ENCODE measurements at places on chromosomes 7 and 10. TPM values are rescaled to one million over a fixed set of nuclear protein-coding genes. Genes with fewer than 3 reads are reported as not detected.
A peak's percentile ranks its signal among the peaks of the same experiment; 100 is the strongest.

DNA sequence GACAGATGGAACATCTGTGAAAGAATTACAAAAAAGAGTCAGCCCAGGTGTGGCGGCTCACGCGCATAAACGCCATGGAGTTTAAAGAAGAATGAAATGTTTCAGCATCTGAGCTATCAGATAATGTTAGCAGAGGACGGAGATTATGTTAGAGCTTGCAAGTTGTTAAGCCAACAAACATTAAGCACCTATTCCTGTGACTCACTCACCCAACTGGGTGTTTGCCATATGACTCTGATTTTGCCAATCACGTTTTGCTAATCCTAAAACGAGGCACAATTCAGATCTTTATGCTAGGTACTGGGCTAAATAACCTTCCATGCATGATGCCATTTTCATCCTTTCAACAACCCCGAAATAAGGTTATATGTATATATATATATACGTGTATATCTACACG is 29.0 kb upstream of the CCNY start:
- no peaks in the 10 kb centered on the region for H3K4me1 ChIP-seq
- H3K4me3 ChIP-seq: no peak overlapping the region
- peaks cover 23% of the 10 kb centered on the region for H3K27me3 ChIP-seq

- H3K27me3 ChIP-seq: peaks cover 5% of the 10 kb centered on the region
- DNase-seq: no peak
- no peak overlapping the region for H3K27ac ChIP-seq
- H3K4me1 ChIP-seq: peaks cover 12% of the 10 kb centered on the region
- no peak overlapping the region for H3K4me3 ChIP-seq
Measured at GRCh38 chr10:88803641-88804040, 1.1 kb downstream of the LIPM start.

DNA sequence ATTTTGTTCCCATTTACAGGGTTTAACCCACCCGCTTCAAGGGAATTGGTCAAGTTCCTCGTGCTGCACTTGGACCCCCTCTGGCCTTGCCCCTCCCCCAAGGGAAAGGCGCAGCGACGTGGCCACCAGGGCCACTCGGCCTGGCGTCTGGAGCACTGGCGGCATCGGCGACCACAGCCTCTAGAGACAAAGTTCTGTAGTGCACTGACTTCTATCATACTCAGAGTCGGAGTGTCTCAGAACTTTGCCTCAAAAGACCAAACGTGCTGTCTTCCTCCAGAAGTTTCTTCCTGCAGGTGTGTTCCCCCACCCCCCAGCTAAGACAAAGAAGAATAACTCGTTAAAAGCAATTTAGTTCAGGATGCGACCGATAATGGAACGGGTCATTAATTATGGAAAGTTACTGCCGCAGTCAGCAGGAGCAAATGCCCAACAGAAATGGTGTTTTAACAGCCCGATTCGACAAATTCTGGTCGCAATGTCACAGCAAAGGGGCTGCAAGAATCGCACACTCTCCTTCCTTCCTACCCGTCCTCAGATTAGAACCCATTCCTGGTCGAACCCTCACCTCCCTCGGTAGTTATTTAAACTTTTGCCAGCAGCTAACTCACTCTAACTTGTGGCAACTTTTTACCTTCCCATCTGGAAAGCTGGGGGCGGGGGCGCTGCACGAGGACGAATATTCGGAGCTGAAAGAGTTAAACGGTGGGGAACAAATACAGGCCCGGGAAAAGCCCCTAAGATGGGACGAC is 202.1 kb upstream of the NFE2L3 start:
- H3K27me3 ChIP-seq: peaks cover 30% of the 10 kb centered on the region
- no peak for DNase-seq
- H3K4me1 ChIP-seq: peaks cover 7% of the 10 kb centered on the region

DNA sequence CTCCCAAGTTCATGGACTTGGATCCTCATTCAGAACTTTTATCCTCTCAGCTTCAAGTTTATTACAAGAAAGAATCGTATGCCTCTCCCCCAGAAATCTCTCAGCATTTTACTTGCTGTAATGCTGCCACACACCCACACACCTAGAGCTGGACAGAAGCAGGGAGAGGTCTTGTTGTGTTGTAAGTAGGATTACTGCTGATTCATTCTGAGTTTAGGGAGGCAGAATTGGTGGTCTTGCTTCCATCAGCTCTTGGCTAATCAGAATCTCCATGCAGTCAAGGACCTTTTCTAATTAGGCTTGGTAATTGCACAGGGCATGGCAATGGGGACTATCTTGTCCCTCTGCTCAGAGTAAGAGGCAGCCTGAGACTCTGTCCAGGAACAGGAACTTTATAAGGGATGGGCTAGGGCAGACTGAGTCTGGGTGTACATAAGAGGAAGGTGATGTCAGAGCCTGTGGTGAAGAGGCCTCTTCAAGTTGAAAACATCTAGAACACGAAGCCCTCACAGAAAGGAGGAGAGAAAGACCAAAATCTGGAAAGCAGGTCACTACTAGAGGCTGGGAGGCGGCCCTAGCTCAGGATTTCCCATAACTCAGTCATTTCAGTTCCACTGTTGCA is 7.0 kb upstream of the PTPRE start:
- H3K36me3 ChIP-seq: no peaks in the 10 kb centered on the region
- no peak overlapping the region for H3K27ac ChIP-seq
- H3K4me3 ChIP-seq: no peak overlapping the region
- peaks cover 41% of the 10 kb centered on the region for H3K27me3 ChIP-seq
- H3K4me1 ChIP-seq: peaks cover 11% of the 10 kb centered on the region

Gene DPYSL4
- 1.5 TPM for total RNA-seq

DNA sequence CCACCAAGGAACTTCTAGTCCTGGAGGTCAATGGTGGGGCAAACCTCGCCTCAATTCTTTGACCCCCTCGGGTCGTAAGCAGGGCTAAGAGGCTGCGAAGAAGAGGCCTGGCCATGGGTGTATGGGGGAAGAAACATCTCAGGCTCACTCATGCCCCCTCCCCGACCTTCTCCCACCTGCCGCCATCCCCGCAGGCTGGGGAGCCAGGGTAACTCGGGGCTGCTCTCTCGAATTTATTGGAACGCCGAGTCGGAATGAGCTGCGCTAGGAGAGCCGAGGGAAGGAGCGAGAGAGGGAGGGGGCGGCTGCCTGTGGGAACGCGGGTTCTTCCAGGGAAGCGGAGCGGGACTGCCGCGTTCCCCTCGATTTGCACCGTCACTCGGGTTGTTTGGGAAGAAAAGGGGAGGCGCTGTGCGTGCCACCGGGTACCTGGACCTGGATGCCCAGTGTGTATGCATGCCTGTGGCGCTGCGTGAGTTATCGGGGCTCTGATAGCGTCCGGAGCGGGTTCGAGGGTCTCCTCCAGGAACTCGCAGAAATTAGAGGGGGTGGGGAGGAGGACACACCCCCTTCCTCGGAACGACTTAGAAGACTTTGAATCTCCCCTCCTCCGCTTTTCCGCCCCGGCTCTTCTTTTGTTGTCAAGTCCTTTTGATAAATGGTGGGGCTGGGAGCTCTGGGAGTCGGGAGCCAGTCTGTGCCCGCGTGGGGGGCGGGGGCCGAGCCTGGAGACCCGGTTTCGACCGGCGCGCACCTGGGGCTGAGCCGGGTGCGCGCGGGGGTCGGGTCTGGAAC is 1.8 kb upstream of the ZNF503 start:
- no peaks in the 10 kb centered on the region for H3K36me3 ChIP-seq
- H3K4me1 ChIP-seq: peaks cover 30% of the 10 kb centered on the region
- peak overlapping the region; percentile 33 for H3K4me3 ChIP-seq
- peaks cover 76% of the 10 kb centered on the region for H3K27me3 ChIP-seq

- H3K27ac ChIP-seq: no peak overlapping the region
- peaks cover 16% of the 10 kb centered on the region for H3K4me1 ChIP-seq
- DNase-seq: no peak
Measured at GRCh38 chr7:116966601-116967000, 13.3 kb downstream of the ST7 start.

DNA sequence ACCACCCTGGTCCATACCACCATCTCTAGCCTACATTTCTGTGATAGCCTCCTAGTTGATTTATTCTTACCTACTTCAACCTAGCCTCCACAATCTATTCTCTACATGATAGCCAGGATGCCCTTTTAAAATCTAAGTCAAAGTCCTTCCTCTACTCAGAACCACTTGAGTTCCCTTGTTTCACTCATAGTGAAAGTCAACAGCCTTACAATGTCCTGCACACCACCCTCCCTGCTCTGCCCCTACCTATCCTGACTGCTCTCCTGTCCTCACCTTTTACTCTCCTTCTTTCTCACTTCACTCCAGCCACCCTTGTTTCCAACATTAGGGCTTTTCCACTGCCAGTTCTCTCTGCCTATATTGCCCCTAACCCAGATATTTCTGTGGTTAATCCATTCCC is 146.7 kb downstream of the GRM3 start:
- no peak overlapping the region for H3K27ac ChIP-seq
- no peak overlapping the region for H3K4me3 ChIP-seq
- H3K36me3 ChIP-seq: no peaks in the 10 kb centered on the region
- no peak for DNase-seq
- no peaks in the 10 kb centered on the region for H3K27me3 ChIP-seq

GRCh38 chr7:54856856-54857255 is 97.8 kb upstream of the SEC61G start:
- no peaks in the 10 kb centered on the region for H3K36me3 ChIP-seq
- H3K4me3 ChIP-seq: no peak overlapping the region
- H3K27ac ChIP-seq: no peak overlapping the region
- no peaks in the 10 kb centered on the region for H3K27me3 ChIP-seq
- DNase-seq: no peak
- no peaks in the 10 kb centered on the region for H3K4me1 ChIP-seq

DNA sequence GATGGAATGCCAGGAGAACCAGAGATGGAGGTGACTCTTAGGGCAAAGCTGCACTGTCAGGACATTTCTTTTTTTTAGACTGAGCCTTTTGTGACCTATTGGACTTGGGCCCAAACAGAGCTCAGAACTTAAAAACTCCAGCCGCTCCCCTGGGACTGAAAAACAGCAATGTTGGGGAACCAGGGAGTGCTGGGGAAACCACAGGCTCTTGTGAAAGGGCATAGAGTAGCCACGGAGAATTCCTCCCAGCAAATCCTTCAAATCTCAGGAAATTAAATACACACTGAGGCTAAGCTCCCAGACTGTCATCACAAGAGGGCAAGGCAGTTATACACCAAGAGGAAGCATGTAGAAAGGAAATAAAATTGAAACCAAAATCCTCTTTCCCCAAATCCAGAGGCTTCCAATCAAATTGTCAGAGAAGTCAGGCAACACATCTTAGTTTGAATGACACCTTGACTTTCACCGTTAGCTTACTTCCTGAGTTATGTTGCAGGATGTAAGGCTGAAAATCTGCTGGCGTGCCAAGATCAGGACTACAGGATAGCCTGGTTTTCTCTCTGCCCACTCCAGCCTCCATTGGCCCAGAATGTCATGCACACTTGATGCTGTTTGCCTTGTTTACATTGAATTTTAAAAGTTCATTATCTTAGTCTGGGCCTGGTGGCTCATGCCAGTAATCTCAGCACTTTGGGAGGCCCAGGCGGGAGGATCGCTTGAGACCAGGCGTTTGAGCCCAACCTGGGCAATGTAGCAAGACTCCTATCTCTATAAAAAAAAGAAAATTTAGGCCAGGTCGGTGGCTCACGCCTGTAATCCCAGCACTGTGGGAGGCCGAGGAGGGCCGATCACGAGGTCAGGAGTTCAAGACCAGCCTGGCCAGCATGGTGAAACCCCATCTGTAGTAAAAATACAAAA is 2.6 kb upstream of the RFC2 start:
- H3K4me1 ChIP-seq: peaks cover 29% of the 10 kb centered on the region
- DNase-seq: no peak
- H3K36me3 ChIP-seq: peaks cover 6% of the 10 kb centered on the region
- H3K4me3 ChIP-seq: no peak overlapping the region

- no peaks in the 10 kb centered on the region for H3K27me3 ChIP-seq
- H3K36me3 ChIP-seq: peaks cover 6% of the 10 kb centered on the region
- no peak overlapping the region for H3K27ac ChIP-seq
- no peaks in the 10 kb centered on the region for H3K4me1 ChIP-seq
Measured at GRCh38 chr7:1545417-1546246, 10.4 kb downstream of the TMEM184A start.

- H3K27me3 ChIP-seq: peaks cover 11% of the 10 kb centered on the region
- H3K36me3 ChIP-seq: no peaks in the 10 kb centered on the region
- no peak overlapping the region for H3K27ac ChIP-seq
Measured at GRCh38 chr10:77157248-77158019, 480.2 kb downstream of the KCNMA1 start.

- no peak for DNase-seq
- H3K36me3 ChIP-seq: peaks cover 4% of the 10 kb centered on the region
- no peak overlapping the region for H3K4me3 ChIP-seq
- H3K27ac ChIP-seq: peak overlapping the region; percentile 59
- no peaks in the 10 kb centered on the region for H3K27me3 ChIP-seq
Measured at GRCh38 chr7:105346138-105346537, 42.6 kb downstream of the SRPK2 start.

Gene RAMP3
- not detected for total RNA-seq

- H3K4me3 ChIP-seq: no peak overlapping the region
- no peaks in the 10 kb centered on the region for H3K36me3 ChIP-seq
- peaks cover 23% of the 10 kb centered on the region for H3K4me1 ChIP-seq
- H3K27ac ChIP-seq: no peak overlapping the region
Measured at GRCh38 chr10:79052291-79053080, 16.3 kb upstream of the ZMIZ1 start.

DNA sequence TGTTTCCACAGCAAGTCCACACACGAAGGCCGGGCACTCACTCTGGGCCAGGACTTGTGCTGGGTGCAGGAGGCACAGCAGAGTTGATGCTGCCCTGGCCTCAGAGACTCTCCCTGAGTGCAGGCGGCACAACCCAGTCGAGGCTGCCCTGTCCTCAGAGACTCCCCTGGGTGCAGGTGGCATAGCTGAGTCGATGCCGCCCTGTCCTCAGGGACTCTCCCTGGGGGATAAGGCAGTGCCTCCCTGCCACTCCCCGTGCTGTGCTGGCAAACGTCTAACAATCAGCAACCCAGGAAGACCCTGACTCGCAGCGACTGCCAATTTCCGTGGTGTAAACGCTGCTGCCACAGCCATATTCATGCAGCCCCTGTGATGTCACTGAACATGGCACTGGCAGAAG is 93.1 kb downstream of the PDGFA start:
- no peak overlapping the region for H3K27ac ChIP-seq
- no peaks in the 10 kb centered on the region for H3K4me1 ChIP-seq
- H3K27me3 ChIP-seq: no peaks in the 10 kb centered on the region
- no peaks in the 10 kb centered on the region for H3K36me3 ChIP-seq

- H3K4me3 ChIP-seq: no peak overlapping the region
- peaks cover 24% of the 10 kb centered on the region for H3K27me3 ChIP-seq
- no peaks in the 10 kb centered on the region for H3K36me3 ChIP-seq
- H3K4me1 ChIP-seq: no peaks in the 10 kb centered on the region
- no peak overlapping the region for H3K27ac ChIP-seq
Measured at GRCh38 chr7:1367501-1368183, 91.6 kb downstream of the MICALL2 start.

DNA sequence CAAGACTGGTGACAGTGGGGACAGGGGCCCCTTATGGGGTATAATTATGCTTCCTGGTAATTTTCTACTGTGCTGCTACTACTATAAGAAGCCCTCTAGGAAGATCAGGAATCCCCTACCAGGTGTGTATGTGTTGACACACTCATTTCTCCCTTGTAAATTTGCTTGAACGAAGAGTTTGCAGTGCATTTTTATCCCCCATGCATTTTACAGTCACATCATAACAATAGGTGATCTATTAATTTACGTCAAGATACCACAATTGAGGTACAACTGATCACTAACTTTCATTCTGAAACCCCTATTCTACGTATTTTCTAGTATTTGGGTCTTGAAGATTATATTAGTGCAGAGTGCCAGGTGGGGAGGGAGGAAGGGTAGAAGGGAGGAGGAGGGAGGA is 252.2 kb downstream of the NSUN6 start:
- H3K27me3 ChIP-seq: peaks cover 15% of the 10 kb centered on the region
- H3K4me3 ChIP-seq: no peak overlapping the region
- no peak overlapping the region for H3K27ac ChIP-seq
- peaks cover 5% of the 10 kb centered on the region for H3K4me1 ChIP-seq
- DNase-seq: no peak

Gene ICA1
- total RNA-seq: 3.4 TPM

Gene CTTNBP2
- not detected for total RNA-seq
